ENCODE measurements at places on chromosomes 7 and 10. TPM values are rescaled to one million over a fixed set of nuclear protein-coding genes. Genes with fewer than 3 reads are reported as not detected.

The SYCE1 gene
- 1.8 TPM for total RNA-seq

GRCh38 chr10:97358349-97358748 lies 23.8 kb upstream of the FRAT2 start:
- DNase-seq, result no peak

DNA sequence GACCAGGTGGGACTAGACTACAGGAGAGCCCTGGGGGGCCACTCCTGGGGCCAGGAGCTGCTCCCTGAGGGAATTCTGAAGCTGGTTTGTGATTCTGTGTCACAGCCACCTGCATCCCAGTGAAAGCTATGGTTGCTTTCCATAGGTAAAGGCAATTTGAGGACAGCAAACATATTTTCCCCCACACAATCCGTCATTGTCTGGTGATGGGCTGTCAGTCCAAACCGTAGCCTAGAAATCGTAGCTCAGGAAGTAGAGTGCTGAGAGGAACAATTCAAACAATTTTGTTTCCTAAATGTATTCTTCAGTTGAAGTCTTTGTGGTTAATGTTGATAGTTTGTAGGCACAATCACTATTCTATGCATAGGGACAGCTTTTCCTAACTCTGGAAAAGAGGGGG lies 106.0 kb upstream of the INSYN2A start:
- DNase-seq, result no peak

GRCh38 chr10:78000956-78001472 lies 28.3 kb downstream of the POLR3A start:
- no peak for DNase-seq

The CLCN1 gene
- total RNA-seq, result 0.91 TPM

- DNase-seq, result no peak
Observed at GRCh38 chr10:123724747-123725146, 58.6 kb downstream of the GPR26 start.

DNA sequence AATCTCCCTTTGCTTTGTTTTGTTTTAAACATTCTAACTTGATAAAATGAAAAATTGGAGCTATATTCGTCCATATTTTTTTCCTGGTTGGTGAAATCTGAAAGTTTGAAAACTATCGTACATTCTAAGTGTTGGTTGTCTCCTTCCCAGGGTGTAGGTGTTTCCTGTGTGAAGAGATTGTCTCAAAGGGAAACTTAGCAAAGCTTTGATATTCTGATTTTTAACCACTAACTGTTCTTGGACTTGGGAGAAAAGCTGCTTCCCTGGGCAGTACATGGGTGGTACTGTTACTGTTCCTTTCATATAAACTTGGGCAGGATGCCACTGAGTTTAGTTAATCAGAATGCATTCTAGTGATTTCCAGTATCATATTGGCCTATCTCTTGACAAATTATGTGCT lies 253.5 kb upstream of the LRGUK start:
- DNase-seq, result no peak

DNA sequence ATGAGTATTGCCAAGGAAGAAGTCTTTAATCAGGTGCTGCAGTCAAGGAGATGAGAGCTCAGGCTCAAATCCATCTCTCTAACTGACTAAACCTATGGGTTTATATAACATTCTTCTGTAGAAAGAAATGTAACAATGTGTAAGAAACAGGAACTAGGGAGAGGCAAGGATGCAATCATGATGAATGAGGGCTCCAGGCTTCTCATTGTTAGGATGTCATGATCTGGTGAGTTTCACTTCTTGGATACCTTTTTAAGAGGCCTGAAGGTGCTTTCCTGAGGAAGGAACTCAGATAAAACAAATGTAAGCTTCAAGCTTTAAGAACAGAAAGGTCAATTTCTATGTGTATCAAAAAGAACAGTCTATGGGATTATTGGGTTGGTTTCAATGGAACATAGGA lies 30.8 kb upstream of the SCIN start:
- no peak for DNase-seq

GRCh38 chr7:35771776-35772175 lies 29.1 kb upstream of the SEPTIN7 start:
- DNase-seq, result no peak

DNA sequence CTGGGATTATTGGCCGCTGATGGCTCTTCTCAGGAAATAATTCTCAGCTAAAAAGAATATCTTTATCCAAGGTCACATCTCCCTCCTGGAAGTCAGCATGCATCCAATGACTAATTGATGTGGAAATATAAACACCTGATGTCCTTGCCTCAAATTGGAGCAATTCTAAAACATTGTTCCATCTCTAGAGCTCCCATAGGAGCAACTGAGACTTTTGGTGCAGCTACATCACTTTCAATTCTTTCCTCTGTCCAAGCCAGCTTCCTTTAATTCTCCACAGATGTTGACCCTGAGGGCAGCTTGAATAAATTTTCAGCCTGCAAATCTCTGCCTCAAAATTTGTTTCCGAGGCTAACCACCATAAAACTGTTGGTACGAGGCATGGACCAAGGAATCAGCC lies 43.9 kb upstream of the KCND2 start:
- no peak for DNase-seq

The GTPBP4 gene
- total RNA-seq, result 19.5 TPM

DNA sequence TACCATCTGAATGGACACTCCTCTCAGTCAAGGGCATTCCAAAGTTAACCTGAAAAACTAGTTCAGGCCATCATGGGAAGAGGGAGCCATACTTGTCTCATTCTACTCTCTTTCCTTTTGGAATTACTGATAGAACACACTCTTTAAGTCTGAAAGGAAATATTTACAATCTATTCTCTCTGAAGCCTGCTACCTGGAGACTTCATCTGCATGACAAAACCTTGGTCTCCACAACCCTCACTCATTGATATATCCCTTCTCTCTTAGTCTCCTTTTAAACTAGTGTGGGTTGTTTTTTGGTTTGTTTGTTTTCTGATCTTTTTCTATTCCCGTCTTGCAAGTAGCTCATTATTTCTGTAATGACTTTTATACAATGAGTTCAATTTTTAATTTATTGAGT lies 169.5 kb downstream of the C1GALT1 start:
- no peak for DNase-seq
